MV-4-11 (cell line): ENCODE measurements at places on chromosomes 1 and 21.

DNA sequence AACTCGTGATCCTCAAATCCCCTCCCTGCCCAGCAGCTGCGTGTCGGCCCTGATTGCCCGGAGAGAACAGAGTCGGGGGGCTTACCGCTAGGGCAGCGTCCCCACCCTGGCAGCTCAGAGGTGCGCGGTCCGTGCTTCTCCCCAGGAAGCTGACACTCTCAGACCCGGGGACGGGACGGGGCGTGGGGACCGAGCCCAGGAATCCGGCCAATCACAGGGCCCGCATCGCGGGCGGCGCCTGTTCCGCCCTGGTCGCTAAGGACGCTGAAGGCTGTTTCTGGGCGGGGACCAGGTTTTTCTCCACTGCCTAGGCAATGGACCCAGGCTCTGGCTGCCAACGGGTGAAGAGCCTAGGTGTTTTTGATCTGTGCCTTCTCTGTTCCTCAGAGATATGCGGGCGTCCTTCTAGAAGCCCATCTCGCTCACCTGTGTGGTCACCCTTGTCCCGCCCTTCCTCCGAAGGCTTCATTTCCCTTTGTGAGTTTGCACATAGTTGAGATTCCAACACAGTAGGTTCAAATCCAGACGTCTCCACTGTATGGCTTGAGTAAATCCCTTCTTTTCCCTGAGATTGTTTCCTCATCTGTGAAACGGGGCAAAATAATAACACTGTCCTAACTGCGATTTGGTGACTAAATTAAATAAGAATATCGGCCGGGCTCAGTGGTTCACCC is at the start of gene C1orf87:
Gene C1orf87, minus strand, starts transcription at position 166 of the 674 bp plus-strand sequence. CDS start 1,127 bp downstream, outside the sequence.
- no peak for DNase-seq

DNA sequence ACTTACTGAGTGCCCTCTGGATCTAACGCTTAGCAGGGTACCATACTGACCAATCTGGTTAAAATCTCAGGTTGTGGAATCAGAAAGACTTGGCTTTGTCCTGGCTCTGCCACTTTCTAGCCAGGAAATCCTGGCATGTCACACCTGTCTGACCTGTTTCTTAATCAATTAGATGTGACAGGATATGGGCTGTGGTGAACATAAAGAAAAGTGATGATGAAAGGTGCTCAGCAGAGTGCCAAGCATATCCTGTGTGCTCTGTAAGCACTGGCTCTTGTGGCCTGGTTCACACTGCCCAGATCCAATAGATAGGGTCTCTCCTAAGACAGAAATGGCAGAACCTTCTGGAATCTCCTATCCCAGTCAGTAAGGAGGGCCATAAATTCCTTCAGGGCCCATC is 53.9 kb downstream of the PHC2 start:
- DNase-seq, result no peak

DNA sequence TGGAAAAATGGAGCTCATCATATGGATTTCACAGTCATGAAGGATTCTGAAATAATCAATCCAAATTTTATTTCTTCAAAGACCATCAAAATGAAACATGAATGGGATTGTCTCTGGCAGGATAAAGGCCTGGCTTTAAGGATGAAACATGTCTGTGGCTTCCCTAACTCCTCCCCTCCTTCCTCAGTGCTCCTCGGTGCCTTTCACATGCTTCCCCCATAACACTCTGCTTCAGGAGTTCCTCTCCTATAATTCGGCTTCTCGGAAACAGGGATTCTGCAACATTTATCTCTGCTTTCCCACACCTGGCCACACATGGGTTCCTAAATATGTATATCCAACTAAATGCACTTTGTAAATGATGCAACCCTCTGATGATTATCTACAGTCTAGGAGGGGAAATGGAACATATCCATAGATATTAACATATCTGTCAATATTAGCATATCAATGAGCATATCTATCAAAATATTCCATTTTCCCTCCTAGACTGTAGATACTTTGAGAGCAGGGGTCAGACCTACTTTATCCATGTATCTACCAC is 153.8 kb downstream of the PLPP3 start:
- DNase-seq, result no peak

GRCh38 chr1:226615876-226616275 is 67.3 kb downstream of the STUM start:
- no peak for DNase-seq

DNA sequence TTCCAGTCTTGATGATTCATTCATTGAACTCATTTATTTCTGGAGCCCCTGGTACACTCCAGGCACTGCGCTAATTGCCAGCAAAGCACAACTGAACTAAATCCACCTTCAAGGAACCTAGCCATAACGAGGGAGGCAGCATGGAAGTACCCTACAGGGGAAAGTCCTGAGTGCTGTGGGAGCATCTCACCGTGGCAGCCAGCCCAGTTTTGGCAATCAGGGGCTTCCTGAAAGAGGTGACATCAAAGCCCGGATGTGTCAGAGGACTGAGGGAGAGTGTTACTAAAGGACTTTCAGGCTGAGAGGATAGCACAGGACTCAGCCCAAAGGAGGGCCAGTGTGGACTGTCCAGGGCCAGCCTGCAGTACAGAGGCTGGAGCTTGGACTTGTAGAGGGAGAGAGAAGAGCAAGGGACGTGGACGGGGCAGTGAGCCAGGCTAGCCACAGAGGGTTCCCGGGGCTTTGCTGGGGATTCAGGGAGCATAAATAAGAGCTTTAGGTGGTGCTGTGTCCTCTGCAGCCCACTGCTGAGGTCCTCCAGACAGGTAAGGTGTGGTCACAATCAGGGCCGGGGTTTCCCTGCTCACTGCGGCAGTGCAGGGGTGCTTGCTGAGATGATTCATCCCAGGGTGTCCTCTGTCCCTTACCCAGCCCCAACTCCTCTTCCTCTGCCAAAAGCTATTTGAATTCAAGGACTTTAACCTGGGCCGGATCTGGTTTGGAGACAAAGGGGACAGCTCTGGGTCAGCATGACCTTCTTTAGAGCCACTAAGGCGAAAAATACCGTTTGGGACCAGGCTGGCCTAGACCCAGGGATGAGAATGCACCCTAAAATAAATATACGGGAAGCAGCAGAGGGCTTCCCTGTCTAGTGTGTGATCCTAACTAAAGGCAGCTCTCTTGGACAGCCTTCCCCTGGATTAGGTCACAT is 128.3 kb downstream of the EDEM3 start:
- no peak for DNase-seq

GRCh38 chr1:8361198-8361849 is 43.4 kb downstream of the SLC45A1 start:
- DNase-seq, result no peak
